ENCODE measurements at places on chromosomes 5 and 9. TPM values are rescaled to one million over a fixed set of nuclear protein-coding genes. Genes with fewer than 3 reads are reported as not detected.

DNA sequence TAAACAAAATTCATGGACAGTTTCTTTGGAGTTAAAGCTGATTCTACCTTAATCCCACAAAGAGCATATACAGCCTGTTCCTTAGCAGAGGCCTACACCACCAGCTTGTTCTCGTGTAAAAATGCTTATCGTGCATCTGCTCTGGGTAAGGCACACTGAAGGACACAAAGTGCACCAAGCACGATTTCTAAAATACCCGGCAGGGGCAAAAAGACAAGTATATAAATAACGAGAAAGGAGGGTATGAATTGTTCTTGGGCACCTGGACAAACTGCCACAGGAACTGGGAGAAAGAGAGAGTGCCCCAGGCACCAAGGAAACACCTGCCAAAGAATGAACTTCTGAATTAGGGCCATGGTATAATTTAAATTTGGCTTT, 25.3 kb downstream of the NSUN2 start:
- DNase-seq = no peak

- no peak for DNase-seq
Measured at GRCh38 chr5:172418862-172419814, 35.2 kb downstream of the SH3PXD2B start.

DNA sequence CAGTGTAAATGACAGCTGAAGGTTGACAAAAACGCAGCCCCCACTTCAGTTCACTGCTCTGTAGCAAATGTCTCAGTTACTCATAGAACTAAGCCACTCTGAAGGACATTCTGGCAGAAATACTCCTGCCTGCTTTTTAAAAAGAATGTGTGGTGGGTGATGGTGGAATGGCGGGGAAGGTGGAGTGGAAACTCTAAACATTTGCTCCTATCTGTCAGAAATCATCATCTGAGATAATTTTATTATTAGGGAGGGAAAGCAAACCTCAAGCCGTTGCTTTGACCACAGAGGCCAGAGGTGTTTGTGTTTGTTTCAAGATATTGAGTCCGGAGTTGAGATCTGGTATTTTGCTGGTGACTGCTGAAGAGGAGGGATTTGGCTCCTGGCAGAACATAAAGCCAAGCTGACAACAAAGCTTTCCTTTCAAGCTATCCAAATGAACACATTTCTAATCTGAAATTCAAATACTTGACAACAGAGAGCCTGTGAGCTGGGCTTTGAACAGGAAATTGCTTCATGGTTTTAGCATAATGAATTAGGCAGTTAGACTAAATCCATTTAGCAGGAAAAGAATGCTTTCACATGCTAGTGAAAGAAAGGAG, 362.7 kb downstream of the CSNK1G3 start:
- no peak for DNase-seq

GRCh38 chr5:68240202-68240601, 24.6 kb downstream of the PIK3R1 start:
- DNase-seq = no peak

- no peak for DNase-seq
Measured at GRCh38 chr5:16994565-16994964, 58.5 kb upstream of the MYO10 start.

GRCh38 chr9:15635752-15636151, 82.9 kb downstream of the CCDC171 start:
- DNase-seq = no peak

GRCh38 chr9:37329576-37329975, 92.9 kb upstream of the GRHPR start:
- peak; percentile 6 for DNase-seq

GRCh38 chr5:80193401-80193800, 62.4 kb downstream of the SERINC5 start:
- DNase-seq = no peak

- DNase-seq = no peak
Measured at GRCh38 chr9:120441426-120442307, 138.3 kb downstream of the CDK5RAP2 start.

GRCh38 chr9:131308452-131308851, 18.9 kb downstream of the PLPP7 start:
- DNase-seq = no peak

DNA sequence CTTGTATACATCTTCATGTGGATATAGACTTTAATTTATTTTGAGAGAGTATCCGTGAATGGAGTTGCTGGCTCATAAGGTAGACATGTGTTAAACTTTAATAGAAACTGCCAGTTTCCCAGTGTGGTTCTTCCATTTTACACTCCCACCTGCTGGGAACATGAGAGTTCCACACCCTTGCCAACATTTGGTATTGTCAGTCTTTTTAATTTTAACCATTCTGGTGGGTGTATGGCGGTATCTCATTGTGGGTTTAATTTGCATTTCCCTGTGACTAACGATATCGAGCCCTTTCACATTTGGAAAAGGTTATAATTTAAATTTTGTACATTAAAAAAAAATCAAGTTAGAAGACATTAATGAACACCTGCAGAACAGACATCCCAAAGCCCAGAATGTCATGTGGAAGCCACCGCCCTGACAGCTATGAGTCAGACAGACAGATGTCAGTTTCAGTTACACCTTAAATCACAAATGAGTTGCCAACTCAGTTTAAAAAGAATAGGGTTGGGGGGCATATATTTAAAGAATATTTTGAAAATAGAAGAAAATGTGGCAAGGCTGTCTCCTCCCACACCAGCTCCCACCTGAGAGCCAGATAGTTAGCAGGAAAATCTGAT, 36.9 kb downstream of the ANKRD33B start:
- DNase-seq = no peak

- peak; percentile 77 for DNase-seq
Measured at GRCh38 chr5:74895906-74896305, 29.7 kb upstream of the FAM169A start.

DNA sequence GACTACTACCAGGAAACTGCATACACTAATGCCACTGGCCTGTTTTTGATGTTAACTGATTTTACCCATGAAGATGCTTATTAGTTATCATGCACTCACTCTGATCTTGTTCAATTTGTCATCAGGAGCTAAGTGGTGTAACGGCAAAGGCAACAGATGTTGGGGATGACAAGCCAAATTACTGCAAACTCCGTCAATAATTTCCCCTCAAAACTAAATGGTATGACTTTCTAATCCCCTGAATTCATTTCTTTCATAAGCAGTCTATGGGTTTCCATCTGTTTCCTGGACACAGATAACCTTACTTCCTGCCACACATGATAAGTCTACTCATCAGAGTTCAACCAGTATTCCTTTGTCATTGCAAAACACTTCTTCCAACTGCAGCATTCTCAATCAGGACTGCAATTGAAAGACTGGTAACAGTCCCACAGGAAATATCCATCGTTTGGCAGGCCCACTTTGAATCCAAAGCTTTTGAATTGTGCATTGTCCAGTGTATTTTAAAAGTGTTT, 96.2 kb upstream of the SMC2 start:
- no peak for DNase-seq

DNA sequence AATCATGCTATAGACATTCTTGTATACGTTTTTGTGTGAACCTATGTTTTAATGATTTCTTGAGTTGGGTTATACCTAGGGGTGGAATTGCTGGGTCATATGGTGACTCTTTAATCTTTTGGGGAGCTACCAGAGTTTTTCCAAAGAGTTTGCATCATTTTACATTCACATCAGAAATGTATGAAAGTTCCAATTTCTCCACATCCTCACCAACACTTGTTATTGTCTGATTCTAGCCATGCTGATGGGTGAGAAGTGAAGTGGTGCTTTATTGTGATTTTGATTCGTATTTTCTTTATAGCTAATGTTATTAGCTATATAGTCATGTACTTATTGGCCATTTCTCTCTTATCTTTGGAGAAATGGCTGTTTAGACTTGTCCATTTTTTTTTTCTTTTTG, 18.1 kb downstream of the OCLN start:
- DNase-seq = no peak

- DNase-seq = no peak
Measured at GRCh38 chr5:10625700-10626472, 62.0 kb downstream of the ANKRD33B start.

DNA sequence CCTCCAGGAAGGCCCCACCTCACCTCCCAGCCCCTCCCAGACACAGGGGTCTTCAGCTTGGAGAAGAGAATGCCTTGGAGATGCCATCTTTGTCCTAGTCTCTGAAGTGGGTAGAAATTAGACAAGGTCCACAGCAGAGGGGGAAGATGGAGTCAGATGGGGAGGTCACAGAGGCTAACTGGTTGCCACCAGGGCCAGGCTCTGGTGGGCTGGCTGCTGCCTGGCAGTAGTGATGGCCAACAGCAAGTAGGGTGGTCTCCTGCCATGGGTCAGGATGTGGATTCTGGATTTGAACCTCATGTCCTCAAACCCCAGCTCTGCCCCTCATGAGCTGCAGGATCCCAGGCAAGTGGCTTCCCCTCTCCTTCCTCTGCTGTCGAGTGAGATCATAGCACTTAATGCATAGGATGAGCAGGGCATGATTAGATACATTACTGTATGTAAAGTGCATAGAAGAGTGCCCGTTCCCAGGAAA, 38.7 kb upstream of the NEK6 start:
- DNase-seq = no peak

DNA sequence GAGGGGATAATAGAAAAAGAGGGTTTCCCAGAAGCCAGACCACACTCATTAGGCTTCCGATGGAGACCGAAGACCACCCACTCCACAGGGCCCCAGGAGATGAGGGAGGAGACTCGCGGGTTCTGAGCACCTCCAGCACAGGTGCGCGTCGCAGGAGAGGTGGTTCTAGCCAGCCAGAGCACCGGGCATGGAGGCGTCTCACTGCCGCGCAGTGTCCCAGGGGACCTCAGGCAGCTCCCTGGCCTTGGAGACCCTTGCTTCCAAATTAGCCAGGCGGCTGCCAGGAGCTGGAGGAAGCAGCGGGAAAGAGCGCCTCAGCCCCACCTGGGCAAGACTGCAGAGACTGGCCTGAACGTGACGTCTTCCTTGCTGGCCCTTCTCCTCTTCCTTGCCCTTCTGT, 115.4 kb upstream of the FBXL7 start:
- DNase-seq = no peak

- no peak for DNase-seq
Measured at GRCh38 chr9:87685871-87686519, 39.9 kb upstream of the CTSL start.

- no peak for DNase-seq
Measured at GRCh38 chr9:106828070-106828469, 34.9 kb upstream of the ZNF462 start.

GRCh38 chr5:38468202-38468673, 88.2 kb downstream of the LIFR start:
- DNase-seq = peak; percentile 98

GRCh38 chr9:22416692-22417060, 29.9 kb upstream of the DMRTA1 start:
- DNase-seq = peak; percentile 17

DNA sequence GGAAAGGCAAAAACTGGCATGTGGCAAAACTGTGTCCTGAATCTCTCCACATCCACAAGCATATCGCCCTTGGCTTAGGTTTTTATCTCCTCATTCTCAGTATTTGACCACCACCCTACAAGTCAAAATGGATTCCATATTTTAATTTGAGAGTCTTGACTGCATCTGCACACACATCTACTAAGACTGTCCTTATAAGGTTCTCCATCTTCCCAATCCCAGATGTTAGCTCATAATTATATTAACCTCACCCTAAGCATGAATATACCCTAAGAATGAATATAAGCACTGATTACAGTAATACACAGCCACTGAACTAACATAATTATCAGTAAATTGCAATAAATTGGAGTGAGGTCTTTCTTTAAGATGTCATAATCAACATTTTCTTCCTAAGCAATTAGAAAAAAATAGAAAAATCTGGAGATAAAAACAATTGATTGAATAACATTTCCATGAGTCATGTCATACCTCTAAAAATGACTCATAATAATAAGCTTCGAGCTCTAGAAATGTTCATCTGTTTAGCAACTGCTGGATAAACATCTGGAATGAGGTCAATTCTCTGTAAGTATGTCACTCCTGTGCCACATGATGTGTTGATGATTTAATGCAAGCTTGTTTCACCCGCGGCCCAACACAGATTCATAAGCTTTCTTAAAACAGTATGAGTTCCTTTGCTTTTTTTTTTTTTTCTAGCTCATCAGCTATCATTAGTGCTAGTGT, 39.9 kb upstream of the PAM start:
- peak; percentile 68 for DNase-seq

DNA sequence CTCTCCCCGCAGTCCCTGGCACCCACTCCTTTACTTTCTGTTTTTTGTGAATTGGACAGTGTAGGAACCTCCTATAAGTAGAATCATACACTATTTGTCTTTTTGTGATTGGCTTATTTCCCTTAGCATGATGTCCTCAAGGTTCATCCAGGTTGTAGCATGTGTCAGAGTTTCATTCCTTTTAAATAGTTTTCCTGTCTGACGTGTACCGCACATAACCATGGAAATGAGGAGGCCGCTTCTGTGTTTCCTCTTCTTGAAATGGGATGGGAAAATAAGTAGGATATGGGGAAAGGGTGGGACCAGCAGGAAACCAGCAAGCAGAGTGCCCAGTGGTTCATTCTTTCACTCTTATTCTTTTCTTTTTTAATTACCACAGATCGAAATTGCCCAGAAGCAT, 72.6 kb upstream of the ENTREP1 start:
- DNase-seq = no peak

GRCh38 chr5:122977319-122977718, 59.2 kb downstream of the PPIC start:
- no peak for DNase-seq

DNA sequence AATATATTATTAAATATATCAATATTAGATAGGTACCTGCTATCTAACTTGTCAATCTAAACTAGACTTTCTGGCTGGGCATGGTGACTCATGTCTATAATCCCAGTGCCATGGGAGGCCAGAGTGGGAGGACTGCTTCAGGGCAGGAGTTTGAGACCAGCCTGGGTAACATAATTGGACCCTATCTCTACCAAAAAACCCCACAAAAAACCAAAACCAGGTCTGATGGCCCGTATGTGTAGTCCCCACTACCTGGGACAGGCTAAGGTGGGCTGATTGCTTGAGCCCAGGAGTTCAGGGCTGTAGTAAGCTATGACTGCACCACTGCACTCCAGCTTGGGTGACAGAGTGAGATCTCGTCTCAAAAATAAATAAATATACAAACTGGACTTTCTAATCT, 55.0 kb downstream of the PJA2 start:
- no peak for DNase-seq

DNA sequence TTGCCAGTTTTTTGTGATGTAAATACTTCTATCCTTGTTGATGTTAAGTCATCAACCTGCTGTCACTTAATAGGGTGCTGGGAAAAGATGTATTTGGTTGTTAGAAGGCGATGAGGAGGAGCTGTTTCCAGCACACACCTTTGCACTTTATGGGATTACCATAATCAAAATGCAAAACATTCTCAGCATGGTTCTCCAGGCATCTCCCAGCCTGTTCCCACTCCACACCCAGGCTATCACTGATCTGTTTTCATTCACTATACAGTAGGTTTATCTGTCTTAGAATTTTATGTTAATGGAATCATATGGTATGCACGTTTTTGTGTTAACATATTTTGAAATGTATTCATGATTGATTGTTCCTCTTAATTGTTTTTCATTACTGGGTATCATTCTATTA, 35.9 kb downstream of the PCSK5 start:
- no peak for DNase-seq

- DNase-seq = peak; percentile 100
Measured at GRCh38 chr9:136051837-136052471, 43.1 kb downstream of the NACC2 start.

The CEL gene
- total RNA-seq = 1.0 TPM

The TMOD1 gene
- total RNA-seq = 0.81 TPM

The TEX48 gene
- not detected for total RNA-seq

The FST gene
- 20.4 TPM for total RNA-seq

The CAPSL gene
- total RNA-seq = 5.1 TPM

The KLF4 gene
- total RNA-seq = 5.4 TPM

The GKAP1 gene
- 5.7 TPM for total RNA-seq

The SPATA31A3 gene
- not detected for total RNA-seq

The TOMM5 gene
- 255 TPM for total RNA-seq

The ROPN1L gene
- total RNA-seq = not detected

Data from A172 (cell line).